ENCODE measurements at places on chromosomes 2 and 18.

DNA sequence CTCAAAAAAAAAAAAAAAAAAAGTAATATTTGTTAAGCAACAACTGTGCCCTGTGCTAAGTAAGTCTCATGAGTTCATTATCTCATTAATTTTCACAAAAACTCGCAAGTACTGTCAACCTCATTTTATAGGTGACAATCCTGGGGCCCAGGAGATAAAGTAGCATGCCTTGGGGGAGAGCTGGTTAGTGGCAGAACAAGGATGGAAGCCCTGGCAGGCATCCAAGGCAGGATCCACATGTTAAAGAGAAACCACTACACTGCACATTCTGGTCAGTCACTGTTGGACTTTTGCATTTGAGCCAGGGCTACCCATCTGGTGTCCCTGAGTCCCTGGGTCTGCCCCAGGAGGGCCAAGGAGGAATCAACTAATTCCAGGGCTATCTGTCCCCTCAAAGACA, 54.6 kb downstream of the ZFP36L2 start:
- DNase-seq = no peak

DNA sequence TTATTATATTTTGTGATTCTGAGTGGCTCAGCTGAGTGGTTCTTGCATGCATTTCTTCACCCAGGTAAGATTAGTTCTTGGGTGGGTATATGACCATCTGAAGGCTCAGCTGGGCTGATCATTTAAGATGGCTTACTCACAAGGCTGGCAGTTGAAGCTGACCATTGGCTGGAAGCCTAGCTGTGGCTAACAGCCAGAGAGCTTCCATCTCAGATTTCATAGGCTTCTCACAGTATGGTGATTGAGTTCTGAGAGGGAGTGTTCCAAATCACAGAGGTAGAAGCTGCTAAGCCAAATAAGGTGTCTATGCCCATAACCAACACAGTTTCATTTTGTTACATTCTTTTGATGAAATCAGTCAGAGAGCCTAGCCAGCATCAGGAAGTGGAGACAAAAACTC, 117.4 kb upstream of the RPRM start:
- no peak for DNase-seq

DNA sequence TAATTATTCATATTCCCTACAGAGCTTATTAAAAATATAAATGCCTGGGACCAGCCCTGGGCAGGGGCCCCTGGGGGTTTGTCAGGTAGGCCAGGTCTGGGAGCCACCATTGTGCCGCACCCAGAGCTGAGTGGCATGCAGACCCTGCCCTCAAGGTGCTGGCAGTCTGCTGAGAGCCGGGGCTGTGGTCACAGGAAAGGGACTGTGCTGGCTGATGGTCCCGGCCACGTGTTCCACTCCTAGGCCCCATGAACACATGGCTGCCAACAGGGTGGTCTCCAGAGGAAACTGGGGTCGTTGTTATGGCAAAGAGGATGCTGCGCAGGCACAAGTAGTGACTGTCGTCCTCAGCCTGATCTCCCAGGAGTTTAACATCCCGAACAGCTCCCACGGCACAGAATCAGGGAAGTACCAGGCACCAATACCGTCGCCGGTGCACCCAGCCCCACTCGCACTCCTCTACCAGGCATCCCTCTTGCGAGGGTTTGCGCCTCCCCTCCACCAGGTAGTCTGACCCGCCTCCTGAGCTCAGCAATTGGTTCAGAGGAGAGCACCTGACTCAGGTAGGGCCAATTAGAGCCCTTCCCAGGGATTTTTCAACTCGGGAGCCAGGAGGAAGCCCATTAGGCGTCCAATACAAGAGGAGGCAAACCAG, 39.2 kb upstream of the BIN1 start:
- no peak for DNase-seq

DNA sequence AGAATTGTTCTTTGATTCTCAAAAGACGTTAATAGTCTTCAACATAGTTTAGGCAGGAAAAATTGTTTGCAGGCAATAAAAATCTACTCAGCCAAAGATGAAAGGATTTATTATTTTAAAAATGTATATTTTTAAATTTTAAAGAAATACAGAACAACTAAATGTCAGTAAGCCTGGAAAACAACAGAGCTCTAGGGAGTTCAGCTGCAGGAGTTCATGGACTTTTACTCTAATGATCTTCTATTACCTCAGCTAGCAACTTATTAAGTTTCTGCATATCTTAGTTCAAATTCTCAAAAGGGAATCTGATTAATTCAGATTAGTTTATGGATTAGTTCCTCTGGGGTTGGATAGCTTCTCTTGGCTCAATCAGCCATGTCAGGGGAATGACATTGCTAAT, 17.9 kb upstream of the XIRP2 start:
- no peak for DNase-seq

GRCh38 chr2:235498541-235498940, 4.7 kb downstream of the AGAP1 start:
- no peak for DNase-seq

GRCh38 chr2:238657132-238658053, 190.5 kb upstream of the TWIST2 start:
- no peak for DNase-seq

DNA sequence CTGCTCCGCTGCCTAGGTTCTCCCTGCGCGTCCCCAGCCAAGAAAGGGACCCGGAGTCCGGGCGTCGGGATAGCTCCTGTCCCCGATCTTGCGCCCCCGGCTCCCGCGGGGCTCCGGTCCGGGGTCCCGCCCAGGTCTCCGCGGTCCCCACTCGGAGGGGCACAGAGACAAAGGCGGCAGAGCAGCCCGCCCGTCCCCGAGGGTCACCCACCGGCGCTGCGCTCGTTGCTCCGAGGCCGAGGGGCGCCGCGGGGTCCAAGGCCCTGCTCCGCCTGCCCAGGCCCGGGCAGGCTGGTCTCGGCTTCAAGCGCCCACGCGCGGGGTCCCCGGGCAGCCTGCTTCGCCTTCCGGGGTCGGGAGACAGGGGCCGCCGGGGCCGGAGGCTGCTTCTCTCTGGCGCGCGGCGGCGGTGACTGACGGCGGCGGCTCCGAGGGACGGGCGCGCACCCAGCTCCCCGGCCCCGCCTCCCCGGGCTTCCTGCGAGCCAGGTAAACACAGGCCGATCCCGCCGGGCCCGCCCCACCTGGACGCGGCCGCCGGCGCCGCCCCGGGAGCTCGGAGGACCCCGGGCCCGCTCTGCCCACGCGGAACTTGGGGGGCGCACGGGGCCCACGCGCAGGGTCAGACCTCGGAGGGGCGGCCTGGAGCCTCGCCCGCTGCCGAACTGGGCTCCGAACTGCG, at the start of gene MBP:
Gene MBP (minus strand): TSS at position 415 of the 682 bp plus-strand sequence. CDS start 27,522 bp downstream, outside the sequence.
- DNase-seq = peak; percentile 55

DNA sequence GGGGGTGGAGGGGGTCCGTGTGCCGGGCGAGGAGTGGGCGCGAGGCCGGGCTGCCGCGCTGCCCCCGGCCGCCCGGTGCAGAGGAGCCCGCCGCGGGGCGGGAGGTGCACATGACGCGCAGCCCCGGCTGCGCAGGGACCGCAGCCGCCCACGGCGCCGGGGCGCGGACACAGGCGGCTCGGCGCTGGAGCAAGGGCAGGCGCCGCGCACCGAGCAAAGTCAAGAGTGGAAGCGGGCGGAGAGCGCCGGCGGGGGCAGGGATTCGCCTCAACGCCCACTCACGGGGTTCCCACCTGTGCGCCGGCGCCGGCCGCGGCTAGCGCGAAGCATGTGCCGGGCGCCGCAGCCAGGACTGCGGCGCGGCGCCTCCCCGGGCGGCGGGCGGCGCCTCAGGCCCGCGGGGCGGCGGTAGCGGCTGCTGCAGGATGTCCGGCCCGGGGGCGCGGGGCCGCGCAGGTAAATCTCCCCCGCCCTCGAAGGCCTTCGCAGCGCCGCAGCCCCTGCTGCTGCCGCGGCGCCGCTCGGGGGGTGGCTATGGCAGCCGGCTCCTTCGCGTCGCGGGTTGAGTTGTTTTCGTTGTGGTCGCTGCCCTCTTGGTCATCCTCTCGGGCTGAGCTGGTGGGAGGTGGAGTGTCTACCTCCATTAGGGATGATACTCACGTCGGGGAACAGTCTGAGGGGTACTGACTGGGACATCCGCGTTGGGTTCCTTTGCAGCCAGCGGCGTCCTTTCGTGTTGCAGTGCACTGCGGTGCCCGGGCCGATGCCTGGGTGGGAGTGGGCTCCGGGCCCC, 216.3 kb upstream of the DTNA start:
- DNase-seq = no peak

DNA sequence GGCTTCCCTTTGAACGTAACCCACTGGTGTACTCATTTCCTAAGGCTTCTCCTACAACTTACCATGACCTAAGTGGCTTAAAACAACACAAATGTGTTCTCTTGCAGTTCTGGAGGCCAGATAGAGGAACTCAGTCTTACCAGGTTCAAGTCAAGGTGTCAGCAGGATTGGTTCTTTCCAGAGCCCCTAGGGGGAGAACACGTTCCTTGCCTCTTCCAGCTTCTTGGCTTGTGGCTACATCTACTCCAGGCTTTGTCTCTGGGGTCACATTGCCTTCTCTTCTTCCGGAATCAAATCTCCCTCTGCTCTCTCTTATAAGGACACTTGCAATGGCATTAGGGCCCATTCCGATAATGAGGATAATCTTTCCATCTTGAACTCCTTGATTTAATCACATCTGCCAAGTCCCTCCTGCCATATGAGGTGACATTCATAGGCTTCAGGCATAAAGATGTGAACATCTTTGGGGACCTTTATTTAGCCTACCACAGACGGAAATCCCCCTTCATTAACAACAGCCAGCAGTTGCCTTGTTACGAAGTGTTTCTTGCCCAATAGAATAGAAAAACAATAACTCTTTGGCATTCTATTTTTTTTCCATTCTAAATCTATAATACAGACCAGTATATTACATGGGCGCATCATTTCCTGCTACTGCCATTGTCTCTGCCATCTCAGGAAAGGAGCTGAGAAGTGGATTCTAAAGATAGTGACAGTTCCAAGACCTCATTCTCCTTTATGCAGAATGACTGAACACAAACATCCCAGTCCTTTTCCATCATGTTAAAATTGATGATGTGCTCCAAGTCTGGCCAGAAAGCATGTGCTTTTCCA, 362.0 kb downstream of the ZNF521 start:
- no peak for DNase-seq

DNA sequence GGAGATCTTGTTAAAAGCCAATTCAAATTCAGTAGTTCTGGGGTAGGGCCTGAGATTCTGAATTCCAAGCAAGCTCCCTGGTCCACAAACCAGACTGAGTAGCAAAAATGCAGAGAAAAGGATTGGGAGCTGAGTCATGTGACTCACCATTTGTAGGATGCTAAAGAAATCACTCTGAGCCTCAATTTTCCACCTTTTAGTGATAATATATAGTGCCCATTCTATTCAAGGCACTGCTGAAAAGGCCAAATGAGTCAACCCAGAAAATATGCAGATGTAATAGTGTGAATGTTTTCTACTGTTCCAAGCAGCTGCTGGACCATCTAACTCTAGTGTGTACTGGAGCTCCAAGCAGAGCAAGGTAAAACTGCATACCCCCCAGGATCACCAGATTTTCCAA, 47.2 kb downstream of the SLC14A2 start:
- DNase-seq = no peak

DNA sequence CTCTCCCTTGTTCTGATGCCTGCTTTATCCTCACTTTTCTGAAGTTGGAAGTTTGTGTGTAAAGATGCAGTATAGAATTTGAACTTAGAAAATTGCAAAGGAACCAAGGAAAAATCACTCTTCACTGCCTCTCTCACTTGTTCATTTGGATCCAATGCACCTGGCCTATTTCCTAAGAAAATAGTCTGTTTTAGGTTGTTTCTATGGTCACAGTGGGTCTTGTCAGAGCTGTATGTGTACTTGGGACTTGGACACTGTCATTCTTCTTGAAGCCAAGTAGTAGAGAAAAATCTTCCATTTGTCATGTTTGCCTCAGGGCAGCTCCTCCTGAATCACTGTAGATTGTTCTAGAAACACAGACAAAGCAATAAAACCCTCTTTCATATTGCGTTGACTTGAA, 80.3 kb upstream of the SESTD1 start:
- no peak for DNase-seq

- no peak for DNase-seq
These were observed 64.8 kb downstream of the SMAD7 start for GRCh38 chr18:48885924-48886400.
